Activated T-cell treated with anti-CD3 and anti-CD28 coated beads, Interleukin-2, amount 50 U/mL, for 72 hours (primary cell): ENCODE measurements at places on chromosomes 4 and X.

- DNase-seq: no peak
Measured at GRCh38 chrX:92260102-92260501, 480.9 kb downstream of the PCDH11X start.

DNA sequence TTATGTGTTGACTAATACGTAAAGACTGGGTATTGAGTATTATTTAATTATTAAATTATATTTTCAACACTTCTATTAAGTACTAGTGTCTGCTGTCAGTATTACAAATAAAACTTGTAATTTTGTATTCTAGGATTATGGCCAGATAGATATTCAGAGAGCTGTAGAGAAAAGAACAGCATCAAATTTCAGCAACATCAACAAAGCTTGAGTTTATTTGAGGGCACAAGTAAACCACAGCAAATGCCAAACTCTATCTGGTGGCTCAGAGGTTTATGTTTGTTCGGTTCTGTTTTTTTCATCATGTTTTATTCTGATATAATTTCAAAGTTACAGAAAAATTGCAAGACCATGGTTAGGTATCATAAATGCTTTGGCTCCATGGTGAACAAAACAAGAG is 1530.5 kb downstream of the PCDH18 start:
- DNase-seq: no peak

DNA sequence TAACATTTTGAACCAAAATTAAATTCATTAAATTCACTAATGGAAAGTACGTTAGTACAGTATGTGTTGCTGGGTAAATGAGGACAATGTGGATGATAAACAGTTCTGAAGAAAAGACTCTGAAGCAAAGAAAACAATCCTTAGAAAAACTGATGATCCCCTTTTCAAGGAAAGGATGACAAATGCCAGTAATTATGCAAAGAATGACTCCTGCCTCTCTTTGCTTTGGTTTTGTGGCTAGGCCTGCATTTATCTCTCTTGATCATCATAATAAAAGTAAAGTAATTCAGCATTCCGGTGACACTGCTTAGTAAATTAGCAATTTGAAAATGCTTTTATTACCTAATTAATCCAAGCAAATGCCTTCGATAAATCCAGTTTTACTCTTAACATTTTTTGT is 652.2 kb upstream of the DIPK2B start:
- DNase-seq: no peak

GRCh38 chrX:39725928-39726619 is 371.7 kb downstream of the BCOR start:
- no peak for DNase-seq

DNA sequence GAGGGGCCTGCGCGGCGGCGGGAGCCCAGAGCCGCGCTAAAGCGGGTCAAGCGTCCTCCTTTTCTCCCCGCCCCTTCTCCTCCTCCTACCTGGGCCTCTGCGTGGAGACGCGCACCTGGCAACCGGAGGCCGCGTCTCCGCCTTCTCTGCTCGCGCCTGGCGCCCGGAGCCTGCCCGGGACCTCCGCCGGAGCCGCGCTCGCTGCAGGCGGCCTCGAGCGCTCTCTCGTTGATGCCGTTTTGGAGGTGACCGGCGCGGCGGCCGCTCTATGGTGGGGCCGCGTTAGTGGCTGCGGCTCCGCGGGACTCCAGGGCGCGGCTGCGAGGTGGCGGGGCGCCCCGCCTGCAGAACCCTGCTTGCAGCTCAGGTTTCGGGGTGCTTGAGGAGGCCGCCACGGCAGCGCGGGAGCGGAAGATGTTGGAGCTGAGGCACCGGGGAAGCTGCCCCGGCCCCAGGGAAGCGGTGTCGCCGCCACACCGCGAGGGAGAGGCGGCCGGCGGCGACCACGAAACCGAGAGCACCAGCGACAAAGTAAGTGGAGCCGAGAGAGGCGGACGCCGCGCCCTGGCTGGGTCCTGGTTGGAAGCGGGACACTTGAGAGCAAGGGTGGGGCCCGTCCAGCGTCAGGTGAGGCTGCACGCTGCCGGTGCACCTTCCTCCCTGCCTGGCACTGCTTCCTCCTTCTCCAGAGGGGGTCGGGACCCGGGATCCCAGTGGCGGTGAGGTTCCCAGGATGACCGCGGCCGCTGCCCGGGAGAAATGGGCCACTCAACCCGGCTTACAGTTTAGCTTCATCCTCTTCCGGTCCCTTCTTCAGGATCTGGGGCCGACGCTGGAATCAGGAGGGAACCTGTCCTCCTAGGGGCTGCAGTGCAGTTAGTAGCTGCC is at the start of gene CDS1:
Gene CDS1 (plus strand): TSS at position 140 of the 888 bp plus-strand sequence. CDS start 275 bp downstream, at position 415.
- peak; percentile 18 for DNase-seq

DNA sequence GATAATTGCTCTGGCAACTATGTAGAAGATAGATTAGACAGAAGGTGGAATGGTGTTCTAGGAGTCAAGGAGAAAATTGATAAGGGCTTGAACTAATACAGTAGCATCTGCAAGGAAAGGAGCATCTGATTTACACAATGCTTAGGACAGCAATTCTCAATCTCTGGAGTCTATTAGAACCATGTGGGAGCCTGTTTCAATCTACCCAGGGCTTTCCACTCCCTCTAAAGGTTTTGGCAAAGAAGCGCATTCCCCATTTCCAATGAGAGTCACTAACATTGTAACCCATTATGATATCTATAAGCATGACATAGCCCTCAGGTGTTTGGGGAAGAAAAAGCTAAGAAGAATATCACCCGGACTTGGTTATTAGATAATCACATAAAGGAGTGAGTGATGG is 168.2 kb downstream of the COL25A1 start:
- DNase-seq: no peak

DNA sequence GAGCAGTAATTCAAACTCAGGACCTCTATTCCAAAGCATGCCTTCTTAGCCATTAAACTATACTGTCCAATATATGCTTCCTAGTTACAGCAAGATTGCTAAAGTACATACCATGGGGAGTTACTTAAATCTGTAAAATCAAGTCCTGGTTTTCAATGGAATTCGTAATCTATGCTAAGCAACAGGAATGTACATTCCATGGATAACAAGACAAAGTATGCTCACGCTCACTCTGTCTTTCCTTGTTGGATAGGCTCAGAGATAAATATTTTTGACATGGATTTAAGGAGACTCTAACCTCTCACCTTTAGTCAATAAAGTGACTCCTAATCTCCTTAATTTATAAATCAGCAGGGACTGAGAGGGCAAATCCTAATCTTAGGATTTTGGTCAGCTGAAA is 47.3 kb upstream of the STK26 start:
- no peak for DNase-seq

DNA sequence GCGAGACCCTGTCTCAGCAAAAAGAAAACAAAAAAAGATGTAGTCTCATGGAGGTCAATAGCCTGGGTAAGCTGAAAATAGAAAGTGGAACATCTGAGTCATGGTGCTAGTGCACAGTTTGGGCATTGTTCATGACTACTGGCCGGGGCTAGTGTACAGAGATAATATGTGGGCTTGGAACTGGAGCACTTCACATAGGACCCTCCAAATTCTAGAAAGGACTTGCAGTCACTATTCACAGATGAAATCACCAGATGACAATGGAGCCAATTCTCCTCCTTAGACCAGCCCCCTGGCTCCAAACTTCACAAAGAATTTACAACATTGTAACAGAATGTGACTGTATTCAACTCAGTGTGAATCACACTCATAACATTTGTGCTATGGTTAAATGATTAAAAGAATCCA is 367.8 kb upstream of the SLC7A11 start:
- no peak for DNase-seq

- DNase-seq: no peak
Measured at GRCh38 chr4:5543681-5544080, 164.7 kb downstream of the EVC2 start.

GRCh38 chrX:50147972-50148371 is 52.8 kb downstream of the AKAP4 start:
- no peak for DNase-seq

- DNase-seq: no peak
Measured at GRCh38 chrX:28552882-28553829, 34.1 kb upstream of the IL1RAPL1 start.

- DNase-seq: no peak
Measured at GRCh38 chr4:68079928-68080327, 49.7 kb downstream of the TMPRSS11F start.

DNA sequence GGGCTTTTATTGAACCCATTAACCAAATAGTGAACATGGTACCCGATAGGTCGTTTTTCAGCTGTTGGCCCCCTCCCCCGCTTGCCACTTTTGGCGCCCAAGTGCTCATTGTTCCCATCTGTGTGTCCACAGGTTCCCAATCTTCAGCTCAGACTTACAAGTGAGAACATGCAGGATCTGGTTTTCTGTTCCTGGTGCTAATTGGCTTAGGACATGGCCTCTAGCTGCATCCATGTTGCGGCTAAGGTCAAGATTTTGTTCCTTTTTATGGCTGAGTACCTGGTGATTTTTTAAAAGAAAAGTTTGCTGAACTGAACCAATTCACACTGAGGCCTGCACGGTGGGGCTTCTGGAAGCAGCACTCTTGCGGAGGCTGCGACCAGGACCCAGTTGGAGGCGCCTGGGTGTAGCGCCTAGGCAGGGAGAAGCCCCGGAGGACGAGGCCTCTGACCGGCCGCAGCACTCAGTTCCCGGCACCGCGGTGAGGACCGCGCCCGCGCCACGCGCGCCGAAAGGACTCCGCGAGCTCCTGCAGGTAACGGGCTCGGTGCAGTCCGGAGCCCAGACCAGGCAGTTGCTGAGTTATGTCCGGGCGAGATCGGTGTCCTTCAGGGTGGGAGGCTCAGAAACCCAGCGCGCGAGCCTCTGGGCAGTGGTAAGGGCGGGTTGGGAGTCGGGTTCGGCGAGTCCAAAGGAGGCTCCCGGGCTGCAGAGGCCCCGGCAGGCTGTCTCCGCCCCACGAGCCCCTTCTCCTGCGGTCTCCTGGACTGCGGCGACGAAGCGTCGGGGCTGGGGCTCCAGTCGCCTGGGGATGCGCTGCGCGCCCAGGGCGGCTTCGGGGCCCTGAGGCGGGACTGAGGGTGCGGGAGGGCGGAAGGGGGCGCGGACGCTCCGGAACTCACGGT is 15.8 kb upstream of the SLC25A4 start:
- DNase-seq: no peak

- no peak for DNase-seq
Measured at GRCh38 chr4:808860-809570, 16.9 kb downstream of the CPLX1 start.

DNA sequence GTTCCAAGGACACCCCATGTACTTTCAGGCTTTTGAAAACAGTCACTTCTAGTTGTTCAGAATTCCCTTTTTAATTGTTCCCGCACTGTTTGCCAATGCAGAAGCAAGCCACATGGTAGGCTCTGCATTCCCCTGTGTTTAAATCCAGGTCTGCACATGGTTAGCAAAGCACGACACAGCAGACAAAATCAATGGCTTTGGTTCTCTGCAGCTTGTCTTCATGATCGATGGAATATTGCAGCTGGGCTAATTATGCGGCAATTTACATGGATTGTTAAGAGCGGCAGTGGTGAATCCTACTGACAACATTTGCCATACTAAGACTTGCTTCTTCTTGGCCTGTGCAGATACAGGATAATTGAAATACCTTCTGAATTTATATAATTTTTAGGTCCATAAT is 20.6 kb upstream of the INPP4B start:
- DNase-seq: no peak

DNA sequence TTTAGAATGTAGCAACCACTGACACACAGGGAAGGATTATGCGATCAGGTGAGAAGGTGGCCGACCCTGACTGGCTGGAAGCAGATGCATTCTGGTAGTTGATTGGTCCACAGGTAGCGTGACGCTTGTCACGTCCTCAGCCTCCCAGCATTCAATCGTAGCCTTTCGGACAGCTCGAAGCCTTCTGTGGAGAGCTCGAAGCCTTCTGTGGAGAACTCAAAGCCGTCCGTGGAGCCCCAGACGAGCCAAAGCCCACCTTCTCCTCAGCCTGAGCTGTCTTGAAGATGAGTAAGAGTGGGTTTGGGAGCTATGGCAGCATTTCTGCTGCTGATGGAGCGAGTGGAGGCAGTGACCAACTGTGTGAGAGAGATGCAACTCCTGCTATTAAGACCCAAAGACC is 319 bp downstream of the RPA4 start:
- DNase-seq: no peak

GRCh38 chrX:115900425-115900824 is 270.1 kb upstream of the AGTR2 start:
- DNase-seq: no peak
